NCI-H1694 treated with DMSO at 0.1 percent for 48 hours (cell line): ENCODE measurements at places on chromosomes 6 and 20.
A peak's percentile ranks its signal among the peaks of the same experiment; 100 is the strongest.

- DNase-seq: no peak
These were observed 62.7 kb upstream of the XRN2 start for GRCh38 chr20:21240394-21240793.

DNA sequence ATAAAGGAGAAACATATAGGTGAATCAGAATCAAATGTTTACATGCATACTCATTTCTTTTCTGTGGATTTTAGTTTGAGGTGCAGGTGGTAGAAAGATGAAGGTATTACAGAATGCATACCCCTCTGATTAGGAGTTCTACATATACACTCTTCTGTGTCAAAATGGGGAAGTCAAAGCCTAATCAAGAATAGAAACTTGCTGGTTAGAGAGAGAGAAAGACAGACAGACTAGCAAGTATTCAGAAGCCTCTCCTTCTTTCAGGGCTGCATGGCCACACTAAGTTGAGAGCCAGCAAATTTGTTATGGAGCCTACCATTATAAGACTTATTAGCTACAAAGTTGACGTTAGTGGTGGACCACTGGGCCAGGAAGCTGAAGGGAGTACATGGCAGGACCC lies 358.3 kb upstream of the EYS start:
- DNase-seq: no peak

DNA sequence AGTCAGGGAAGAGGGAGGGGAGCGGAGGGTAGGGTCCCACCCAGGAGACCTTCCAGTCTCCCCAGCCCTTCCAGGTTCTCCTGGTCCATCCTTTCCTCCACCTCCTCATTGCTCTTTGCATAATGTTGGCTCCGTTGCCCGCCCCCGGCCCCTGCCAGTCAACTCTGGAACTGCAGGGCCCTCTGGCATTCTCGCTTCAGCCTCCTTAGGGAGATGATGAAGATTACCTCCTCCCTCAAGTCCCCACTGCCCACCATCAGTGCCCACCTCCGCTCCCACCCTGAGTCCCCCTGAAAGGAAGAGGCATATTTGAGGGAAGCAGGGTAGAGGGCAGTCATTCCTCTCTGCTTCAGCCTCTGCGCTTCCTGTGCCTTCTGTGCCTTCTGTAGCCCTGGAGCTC lies 8.5 kb downstream of the TMEM63B start:
- no peak for DNase-seq

GRCh38 chr20:50982363-50982762 lies 23.7 kb downstream of the MOCS3 start:
- no peak for DNase-seq

DNA sequence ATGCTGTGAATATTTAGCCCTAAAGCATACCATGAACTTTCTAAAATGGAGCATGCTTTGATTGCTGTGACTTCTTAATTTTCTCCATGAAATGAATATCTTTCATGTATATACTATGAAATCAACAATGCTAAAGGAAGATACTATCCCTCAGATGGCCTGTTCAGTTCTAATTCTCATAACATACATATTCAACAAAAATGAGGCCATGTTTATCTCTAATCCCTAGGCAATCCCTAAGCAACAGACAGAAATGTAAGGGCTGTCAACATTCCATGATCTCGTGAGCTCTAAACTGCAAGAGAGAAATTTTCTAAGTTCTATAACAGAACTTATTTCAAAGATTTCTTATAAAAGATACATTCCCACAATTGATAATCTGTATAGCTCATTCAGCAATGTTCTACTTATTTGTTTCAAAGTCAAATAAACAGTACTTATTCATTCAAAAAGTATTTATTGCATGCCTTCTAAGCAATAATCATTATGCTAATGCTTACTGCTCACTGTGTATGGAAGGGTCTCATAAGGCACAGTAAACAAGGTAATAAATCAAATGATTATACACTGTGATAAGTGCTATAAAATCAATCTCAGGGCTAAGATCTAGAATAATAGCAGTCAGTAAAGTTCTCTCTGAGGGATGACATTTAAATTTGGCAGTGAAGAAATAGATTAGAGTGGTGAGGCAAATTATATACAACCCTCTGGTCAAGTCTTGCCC lies 492.9 kb downstream of the PHF3 start:
- DNase-seq: no peak

DNA sequence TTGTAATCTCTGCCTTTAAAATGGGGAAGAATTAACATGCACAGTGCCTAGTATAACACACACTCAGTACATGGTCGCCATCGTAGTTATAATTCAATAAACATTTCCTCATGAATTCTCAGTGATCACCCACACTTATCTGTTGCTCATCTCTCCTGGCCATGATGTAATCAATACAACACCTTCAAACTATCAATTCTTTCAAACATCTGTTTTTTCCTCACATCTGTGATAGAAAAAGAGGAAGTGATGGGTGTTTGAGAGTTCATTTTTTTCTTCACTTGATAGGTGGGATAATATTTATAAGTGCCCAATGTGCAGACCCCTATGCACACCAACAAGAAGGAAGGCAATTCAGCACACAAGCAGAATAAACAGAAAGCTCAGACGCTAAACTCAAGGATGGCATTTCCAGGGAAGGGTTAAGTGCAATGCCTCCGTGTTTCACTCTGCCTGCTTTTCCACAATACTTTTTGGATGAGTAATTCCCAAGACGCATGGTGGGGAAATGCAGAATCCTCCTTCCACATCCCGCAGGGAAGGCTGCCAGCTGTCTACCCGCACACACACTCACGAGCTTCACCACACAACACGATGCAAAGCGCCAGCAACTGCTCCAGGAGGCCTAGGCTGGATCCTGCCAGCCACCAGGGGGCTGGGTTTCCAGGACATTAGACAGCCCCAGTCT lies 100.3 kb downstream of the GMPR start:
- peak; percentile 40 for DNase-seq

DNA sequence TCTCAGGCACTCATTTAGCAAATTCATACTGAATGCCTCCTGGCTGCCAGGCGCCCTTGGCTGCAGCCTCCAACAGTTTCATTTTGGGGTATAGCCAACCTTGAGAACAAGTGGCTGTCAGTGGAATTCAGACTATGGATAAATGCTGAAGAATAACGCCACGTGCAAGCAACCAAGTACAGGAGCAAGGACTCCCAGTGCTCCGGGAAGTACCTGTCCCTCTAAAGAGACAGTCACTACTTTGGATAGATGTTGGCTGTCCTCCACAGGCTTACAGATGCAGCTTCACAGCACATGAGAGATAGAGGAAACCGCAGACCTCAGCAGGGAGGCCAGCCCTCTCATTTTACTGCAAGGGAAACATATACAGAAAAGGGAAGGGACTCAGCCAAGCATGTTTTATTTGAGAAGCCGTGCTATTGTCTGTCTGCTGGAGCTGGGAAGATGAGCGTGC lies 658.2 kb downstream of the PTPRT start:
- DNase-seq: no peak

DNA sequence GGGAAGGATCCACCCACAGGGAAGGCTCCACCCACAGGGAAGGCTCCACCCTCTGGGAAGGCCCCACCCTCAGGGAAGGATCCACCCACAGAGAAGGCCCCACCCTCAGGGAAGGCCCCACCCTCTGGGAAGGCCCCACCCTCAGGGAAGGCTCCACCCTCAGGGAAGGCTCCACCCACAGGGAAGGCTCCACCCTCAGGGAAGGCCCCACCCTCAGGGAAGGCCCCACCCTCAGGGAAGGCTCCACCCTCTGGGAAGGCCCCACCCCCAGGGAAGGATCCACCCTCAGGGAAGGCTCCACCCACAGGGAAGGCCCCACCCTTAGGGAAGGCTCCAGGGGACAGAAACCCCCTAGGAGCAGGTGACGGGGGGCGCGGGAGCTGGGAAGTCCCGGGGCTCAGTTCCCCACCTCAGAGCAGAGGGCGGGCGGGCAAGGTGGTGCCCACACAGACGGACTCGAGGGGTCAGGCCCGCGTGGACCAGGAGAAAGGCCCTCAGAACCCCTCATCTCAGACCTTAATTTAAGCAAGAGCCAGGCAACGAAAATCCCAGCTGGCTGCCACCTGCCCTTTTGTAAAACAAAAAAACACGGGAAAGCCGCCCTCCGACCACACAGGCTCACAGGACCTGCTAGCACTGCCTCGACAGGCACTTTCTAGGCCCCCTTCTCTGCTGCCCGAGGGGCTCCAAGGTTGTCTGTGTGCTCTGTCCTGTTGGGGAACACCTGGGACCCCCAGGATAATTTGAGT lies 39.7 kb downstream of the KCNQ2 start:
- DNase-seq: no peak
